Stimulated activated CD8-positive, alpha-beta memory T cell treated with anti-CD3 and anti-CD28 coated beads, Interleukin-15, amount 100 ng/mL, for 48 hours (primary cell): ENCODE measurements at places on chromosomes 1 and 21.

DNA sequence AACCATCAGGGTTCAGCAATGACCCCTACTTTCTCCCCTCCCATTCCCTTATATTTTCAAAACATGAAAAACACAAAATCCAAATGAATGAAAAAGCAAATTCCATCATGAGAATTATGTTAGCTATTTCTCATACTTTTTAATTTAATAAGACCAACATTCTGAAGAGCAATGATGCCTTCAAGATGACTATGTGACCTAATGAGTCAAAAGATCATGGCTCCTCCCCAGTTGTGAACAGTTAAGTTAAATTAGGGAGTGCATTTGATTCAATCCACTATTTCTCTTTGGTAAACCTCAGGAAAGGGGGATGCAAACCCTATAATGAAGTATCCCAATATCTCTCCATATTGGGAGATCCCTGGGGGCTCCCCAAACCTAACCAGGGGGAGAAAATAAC, 36.5 kb downstream of the PUM1 start:
- DNase-seq: no peak

- DNase-seq: no peak
Measured at GRCh38 chr1:30538993-30539867, 184.2 kb downstream of the MATN1 start.

GRCh38 chr1:196387766-196388165, 220.5 kb downstream of the KCNT2 start:
- no peak for DNase-seq

DNA sequence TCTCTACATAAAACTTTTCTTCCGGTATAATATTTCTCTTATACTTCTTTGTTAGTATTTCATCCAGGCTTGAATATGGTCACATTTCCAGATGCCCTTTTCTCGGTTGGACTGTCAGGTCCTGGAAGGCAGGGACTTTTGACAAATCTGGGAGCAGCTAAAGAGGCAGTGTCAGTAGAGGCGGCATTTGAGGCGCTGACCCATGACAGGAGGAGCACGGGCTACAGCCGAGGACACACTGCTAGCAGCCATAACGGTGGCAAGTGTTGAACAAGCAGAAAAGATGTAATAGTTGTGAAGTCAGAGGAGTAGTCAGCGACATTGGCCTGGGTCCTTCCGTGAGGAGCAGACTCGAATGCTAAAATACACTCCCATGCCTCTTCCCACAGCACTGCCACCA, 14.5 kb upstream of the NRIP1 start:
- no peak for DNase-seq

DNA sequence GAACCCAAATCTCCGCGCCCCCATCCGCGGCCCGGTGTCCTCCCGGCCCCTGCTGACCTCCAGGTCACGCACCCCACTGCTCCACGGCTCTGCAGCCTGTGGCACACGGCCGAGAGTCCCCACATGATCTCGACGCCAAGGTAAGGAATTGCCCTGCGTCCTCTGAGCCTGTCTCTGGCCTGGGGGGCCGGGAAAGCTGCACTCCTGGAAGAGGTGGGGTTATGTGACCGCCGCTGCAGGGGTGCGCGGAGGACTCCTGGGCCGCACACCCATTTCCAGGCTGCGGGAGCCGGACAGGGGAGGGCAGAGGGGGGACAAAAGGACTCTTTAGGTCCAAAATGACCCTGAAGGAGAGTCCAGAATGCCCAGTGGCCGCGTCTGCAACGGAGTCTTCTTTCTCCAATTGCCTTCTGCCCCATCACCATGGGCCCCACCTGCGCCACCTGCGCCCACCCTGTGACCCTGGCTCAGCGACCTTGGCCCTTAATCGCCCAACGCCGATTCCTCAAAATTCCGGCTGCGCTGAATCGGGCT, 997 bp upstream of the SIM2 start:
- no peak for DNase-seq

DNA sequence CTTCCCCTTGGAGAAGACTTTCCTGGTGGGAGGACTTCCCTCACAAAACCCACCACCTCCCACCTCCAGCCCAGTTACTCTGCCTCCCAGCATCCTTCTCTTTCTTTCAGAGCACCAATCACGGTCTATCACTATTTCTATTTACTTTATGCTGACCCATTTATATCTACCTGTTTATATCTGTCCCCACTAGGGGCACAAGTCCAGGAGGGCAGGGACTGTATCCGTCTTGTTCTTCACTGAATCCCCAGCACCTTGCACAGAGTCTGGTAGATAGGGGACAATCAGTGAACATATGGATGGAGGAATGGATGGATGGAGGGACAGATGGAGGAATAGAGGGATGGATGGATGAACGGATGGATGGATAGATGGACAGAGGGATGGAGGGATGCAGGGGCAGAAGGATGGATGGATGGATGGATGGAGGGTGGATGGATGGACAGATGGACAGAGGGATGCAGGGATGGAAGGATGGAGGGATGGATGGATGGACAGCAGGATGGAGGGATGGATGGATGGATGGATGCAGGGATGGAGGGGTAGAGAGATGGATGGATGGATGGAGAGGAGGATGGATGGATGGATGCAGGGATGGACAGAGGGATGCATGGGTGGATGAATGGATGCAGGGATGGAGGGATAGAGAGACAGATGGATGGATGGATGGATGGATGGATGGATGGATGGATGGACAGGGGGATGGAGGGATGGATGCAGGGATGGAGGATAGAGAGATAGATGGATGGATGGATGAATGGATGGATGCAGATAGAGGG, 5.5 kb downstream of the C1QB start:
- DNase-seq: no peak

GRCh38 chr1:56915960-56916359, 49.9 kb downstream of the C8B start:
- no peak for DNase-seq

DNA sequence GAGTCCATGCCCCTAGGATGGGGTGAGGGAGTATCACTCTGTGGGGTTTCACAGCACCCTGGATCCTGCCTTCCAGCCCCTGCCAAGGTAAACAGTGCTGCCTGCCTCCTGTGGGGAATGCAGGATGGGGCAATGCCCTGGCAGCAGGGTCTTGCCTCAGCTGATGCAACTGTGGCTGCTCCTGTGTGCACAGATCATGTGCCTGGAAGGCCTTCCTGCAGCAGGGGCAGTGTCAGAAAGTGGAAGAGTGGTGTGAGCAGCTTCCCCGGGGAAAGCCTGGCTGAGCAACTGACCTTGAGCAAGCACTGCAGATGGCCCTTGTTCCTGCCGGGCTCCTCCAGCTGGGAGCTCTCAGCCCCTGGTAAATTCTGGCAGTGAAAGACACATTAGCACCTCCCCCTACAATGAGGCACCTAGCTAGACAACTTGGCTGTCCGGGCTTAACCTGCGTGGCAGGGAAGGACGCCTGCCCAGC, 9.9 kb downstream of the TOR3A start:
- DNase-seq: no peak

DNA sequence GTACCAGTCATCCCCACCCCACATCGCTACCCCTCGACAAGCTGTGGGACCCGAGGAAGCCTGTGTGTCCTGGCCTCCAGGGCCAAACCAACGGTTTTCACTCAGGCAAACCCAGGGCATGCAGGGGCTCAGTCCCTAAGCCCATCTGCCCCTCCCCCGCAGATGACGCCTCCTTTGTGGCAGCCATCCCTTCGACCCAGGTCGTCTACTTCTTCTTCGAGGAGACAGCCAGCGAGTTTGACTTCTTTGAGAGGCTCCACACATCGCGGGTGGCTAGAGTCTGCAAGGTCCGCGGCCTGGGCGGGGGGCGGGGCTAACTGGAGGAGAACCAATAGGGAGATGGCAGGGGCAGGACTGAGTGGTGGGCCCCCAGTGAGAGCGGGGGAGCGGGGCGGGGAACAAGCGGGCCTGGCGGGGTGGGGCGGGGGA, 7.4 kb downstream of the SEMA4A start:
- peak; percentile 76 for DNase-seq

GRCh38 chr1:27001570-27002360, 8.3 kb downstream of the TRNP1 start:
- no peak for DNase-seq

GRCh38 chr1:169484683-169485430, 887 bp downstream of the SLC19A2 start:
- DNase-seq: peak; percentile 2

GRCh38 chr1:3261007-3261968, 192.3 kb downstream of the PRDM16 start:
- DNase-seq: no peak

DNA sequence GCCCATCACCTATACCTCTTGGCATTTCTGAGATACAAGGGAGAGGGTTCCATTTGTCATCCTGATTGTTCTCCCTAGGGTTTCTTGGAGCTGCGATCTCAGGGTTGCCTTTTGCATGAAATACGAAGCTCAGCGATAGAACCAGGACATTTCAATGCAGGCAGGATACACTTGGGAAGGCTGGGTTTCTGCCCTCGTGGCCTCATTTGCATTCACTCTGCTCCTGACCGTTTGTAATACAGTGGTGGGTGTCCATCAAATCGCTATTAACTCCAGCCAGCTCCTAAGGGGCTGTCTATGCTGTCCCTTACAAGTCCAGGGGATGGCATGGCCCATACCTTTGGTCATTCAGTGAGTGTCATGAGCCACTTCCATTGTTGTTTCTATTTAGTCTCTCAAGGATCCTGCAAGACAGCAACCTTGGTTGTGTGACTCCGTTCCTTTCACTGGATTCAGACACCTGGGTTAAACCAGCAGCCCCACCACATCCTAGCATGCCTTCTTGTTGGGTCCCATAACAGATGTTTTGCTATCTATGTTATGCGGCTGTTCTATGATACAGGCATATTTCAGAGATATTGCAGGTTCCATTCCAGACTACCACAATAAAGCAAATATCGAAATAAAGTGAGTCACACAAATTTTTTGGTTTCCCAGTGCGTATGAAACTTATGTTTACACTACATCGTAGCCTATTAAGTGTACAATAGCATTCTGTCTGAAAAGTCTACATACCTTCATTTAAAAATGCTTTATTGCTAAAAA, 18.3 kb downstream of the KAZN start:
- no peak for DNase-seq

- no peak for DNase-seq
Measured at GRCh38 chr1:110258734-110259133, 48.6 kb downstream of the KCNC4 start.

DNA sequence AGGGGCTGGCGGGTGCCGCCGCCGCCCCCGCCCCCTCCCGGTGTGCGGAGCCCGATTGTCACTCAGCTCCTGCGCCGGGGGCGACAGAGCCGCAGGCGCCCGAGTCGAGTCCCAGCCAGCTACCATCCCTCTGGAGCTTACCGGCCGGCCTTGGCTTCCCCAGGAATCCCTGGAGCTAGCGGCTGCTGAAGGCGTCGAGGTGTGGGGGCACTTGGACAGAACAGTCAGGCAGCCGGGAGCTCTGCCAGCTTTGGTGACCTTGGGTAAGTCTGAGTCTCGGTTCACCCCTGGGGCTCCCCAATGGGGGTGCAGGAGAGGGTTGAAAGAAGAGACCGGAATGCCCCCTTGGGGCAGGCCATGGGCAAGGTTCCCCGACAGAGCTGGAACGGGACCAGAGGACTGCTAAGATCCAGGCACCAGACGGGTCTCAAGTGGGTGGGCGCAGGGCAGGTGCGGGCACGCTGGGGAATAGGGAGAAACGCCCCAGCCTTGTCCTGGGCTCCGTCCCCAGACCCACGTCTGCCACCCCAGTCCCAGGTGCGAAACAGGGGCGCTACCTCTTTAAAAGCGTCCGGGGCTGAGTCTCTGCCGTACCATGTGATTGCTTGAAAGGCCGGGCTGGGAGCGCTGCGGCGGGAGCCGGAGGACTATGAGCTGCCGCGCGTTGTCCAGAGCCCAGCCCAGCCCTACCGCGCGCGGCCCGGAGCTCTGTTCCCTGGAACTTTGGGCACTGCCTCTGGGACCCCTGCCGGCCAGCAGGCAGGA, at the start of gene ADORA1:
ADORA1 (plus strand) TSS at position 61 of the 765 bp plus-strand sequence. CDS start 1,116 bp downstream, outside the sequence.
- DNase-seq: no peak

GRCh38 chr1:196638466-196638865, 13.4 kb upstream of the CFH start:
- no peak for DNase-seq

DNA sequence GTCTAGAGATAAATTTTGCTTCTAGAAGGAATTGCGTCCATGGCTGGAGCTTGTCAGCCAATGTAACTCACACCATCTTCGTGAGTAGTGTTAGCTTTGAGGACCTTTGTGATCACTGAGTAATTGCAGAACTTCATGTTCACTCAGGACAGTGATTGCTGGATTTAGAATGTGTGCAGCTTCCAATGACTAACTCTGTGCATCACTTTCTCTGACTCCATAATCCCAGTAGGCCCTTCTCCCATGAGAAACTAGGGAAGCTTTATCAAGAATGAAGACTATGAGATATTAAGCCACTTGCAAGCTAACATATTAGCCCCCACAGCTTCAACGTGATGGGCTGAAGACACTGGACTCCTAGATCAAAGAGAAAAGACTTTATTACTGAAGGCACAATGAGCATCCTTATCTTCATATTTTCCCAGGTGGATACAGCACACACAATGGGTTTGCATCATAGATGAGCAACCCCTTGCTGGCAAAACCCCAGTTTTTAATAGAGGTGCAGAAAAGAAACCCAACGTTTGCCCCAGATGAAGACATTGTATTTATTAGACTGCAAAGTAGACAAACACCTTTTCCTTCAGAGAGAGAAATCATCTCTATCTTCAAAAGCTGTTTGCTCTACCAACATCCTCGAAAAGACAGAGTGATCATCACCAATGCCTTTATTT, 561.0 kb downstream of the LTN1 start:
- DNase-seq: no peak

DNA sequence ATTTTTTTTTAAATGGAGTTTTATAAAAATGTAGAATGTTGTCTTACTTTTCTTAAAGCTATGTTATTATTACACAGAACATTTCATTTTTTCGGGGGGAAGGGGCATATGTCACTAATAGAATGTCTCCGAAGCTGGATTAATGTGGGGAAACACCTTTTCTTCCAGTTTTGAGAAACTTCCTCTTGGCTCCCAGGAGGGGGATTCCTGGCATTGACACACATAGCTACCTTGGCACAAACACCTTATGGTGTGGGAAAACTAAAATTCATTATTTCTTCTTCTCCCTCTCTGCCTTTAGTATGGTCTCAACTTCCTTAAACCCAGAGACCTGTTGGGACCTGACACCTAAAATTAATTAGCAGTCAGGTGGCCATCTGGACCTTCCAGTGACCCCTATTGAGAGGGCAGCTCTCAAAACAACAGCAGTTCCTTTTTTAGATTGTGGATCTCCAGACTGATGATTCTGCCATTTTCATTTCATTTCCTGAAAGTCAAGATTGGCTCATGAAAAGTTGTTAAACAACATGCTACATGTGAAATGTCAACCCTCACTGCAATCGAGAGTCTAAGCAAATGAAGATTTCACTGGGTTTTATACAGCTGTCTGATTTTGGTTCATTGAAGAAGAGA, 70.1 kb upstream of the EDEM3 start:
- DNase-seq: no peak

GRCh38 chr1:117760485-117760884, 154.6 kb downstream of the TENT5C start:
- no peak for DNase-seq

GRCh38 chr1:92577261-92577895, 90.7 kb upstream of the GFI1 start:
- no peak for DNase-seq

GRCh38 chr1:101190441-101190840, 46.4 kb upstream of the S1PR1 start:
- DNase-seq: no peak
